NCI-H774 (cell line): ENCODE measurements at places on chromosomes 7 and 10.

DNA sequence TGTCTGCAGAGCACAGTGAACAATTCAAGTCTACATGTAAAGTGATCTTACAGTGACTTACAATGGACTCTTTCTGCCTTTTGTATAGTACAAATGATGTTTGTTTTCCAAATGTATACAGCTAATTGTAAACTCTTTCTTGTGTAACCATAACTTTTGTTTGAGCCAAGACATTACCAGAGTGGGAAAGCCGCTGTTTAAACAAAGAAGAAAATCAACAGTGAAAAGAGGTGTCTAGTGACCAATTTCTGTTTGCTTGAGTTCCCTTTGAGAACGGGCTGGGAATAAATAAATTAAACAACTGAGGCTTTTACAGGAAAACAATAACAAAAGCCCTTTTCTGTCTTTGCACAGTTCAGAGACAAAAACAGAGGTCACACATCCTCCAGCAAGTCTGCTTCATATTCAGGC is 1163.4 kb downstream of the CNTNAP2 start:
- peak; percentile 94 for DNase-seq

DNA sequence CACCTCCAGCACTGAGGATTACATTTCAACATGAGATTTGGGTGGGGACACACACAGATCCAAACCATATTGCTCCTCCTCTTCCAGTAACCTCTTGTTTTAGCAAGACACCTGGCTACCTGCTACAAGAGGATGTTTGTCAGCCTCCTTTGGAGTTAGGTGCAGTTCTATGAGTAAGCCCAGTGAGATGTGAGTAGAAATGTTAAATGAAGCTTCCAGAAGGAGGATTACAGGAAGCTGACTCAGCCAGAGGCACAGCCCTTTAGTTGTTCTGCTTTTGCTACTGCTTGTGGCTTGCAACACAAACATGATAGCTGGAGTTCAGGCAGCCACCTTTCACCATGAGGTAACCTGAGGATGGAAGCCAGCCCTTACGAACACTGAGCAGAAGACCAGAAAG is 382.7 kb upstream of the RNF32 start:
- DNase-seq: no peak

- DNase-seq: no peak
Measured at GRCh38 chr7:149375234-149376008, 85.4 kb downstream of the ZNF777 start.

DNA sequence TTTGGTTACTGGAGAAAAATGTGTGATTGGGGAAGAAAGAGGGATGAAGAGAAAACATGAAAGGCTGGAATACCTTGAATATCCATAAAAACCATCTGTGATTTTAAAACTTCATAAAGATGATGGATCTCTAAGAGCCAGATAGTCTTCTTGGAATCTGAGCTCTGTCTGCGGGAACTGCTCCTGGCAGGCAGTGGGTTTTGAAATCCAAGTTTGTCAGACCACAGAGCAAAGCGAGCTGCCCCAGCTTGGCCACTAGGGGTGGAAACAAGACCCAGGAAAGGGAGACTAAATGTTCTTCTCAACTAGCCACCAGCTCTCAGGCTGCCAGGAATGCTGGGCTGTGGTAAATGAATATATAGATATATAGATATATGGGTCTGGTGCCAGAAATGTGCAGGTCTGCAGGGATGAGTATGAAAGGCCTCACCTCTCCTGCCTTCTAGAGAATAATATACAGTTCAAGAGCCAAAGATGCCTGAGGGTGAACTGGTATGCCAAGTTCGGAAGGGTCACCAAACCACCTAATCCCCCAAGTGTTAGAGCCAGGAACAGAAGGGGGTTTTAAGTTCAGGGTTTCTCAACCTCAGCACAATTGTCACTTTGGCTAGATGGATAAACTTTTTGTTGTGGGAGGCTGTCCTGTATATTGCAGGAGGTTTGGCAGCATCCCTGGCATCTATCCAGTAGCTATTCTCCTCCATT is 208.8 kb downstream of the KCNMA1 start:
- DNase-seq: no peak

DNA sequence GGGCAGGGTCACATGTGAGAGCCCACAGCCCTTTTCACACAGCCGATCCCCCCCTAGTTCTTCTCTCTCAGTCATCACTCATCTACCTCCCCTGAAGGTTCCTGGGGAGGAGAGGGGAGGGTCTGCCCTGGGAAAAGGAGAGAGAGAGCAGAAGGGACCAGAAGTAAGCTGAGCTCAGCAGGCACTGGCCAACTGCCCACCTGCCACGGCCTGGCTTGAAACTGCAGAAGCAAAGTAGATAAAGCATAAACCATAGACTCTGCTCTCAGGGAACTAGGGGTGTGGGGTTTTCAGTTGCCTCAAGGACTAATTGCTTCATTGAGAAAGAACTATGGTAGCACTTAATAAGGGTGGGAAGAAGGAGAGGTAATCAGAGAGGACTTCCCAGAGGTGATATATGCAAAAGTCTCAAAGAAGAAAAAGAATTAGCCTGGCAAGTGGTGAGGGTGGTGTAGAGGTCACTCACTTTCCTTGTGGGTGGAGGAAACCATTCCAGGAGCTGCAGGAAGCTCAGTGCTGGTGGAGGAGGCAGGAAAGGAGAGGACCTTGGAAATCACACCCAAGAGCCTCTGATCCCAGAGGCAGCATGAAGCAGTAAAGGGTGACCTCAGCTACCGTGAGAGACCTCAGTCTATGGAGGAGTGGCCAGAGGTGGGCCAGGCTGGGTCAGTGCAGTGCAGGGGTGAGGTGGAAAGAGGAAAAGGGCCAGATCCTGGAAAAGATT is 17.2 kb downstream of the PILRA start:
- DNase-seq: no peak

DNA sequence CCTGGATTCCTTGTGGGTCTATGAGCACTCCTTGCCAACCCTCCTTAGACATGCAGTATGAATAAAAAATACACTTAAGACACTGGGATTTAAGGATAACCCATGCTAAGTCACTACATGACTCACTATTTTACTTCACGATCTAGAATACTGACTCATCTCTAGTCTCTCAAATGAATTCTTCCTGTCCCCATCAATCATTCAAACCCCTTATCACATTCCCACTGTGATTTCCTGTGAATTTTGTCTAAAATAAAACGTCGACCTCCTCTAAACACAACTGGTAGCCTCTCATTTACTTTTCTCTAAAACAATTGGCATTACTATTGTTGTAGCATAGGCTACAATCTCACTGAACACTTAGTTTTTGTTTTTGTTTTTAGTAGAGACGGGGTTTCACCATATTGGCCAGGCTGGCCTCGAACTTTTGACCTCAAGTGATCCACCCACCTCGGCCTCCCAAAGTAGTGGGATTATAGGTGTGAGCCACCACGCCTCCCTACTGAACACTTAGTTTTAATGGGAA is 3.9 kb upstream of the IQUB start:
- no peak for DNase-seq

DNA sequence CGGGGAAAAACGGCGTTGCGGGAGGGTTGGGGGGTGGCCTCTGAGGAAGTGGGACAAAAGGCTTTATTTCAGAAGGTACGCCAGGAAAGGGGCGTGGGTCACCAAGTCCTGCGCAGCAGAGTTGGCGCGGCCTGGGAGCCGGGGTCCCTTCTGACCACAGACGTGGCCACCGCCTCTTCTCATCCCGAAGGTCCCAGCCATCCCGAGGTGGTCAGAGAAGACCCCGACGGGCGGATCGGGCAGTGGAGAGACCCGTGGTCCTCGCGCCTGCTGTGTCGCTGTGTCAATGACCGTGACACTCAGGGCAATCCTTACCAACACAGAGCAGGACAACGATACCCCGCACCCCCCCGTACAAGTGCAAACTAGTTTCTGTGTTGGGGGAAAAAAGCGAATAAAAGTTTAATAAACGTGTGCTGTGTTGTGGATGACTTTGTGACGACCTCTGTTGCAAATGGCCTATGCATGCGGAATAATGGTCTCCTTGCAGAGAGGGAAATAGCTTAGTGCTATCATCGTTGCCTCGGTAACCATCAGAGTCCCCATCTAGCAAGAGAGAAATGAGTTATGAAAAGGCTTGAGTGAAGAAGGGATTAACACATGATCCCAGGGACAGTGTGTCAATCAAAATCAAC is 19.4 kb upstream of the GATA3 start:
- no peak for DNase-seq
